CD8-positive, alpha-beta memory T cell (primary cell): ENCODE measurements at places on chromosomes 16 and 17.
A peak's percentile ranks its signal among the peaks of the same experiment; 100 is the strongest.

- DNase-seq = no peak
- H3K4me1 ChIP-seq = no peaks in the 10 kb centered on the region
- no peaks in the 10 kb centered on the region for H3K27me3 ChIP-seq
- H3K4me3 ChIP-seq = no peak overlapping the region
- H3K36me3 ChIP-seq = no peaks in the 10 kb centered on the region
These were observed 15.0 kb downstream of the CACNG1 start for GRCh38 chr17:67059372-67059771.

- H3K27me3 ChIP-seq = no peaks in the 10 kb centered on the region
- peak overlapping the region; percentile 54 for H3K4me3 ChIP-seq
- no peak for DNase-seq
- peak overlapping the region; percentile 4 for H3K27ac ChIP-seq
- no peaks in the 10 kb centered on the region for H3K36me3 ChIP-seq
- H3K4me1 ChIP-seq = peaks cover 19% of the 10 kb centered on the region
These were observed 9.5 kb upstream of the ZFP90 start for GRCh38 chr16:68529608-68529930.

- no peaks in the 10 kb centered on the region for H3K27me3 ChIP-seq
- no peak overlapping the region for H3K4me3 ChIP-seq
- no peak overlapping the region for H3K27ac ChIP-seq
These were observed 134.6 kb downstream of the CLEC16A start for GRCh38 chr16:11078812-11079459.

- H3K4me1 ChIP-seq = no peaks in the 10 kb centered on the region
- no peaks in the 10 kb centered on the region for H3K36me3 ChIP-seq
- no peak for DNase-seq
- no peak overlapping the region for H3K4me3 ChIP-seq
- no peak overlapping the region for H3K27ac ChIP-seq
These were observed 174.2 kb upstream of the KCNJ16 start for GRCh38 chr17:69900829-69901228.

GRCh38 chr17:17498606-17499301 is 2.6 kb upstream of the RASD1 start:
- H3K36me3 ChIP-seq = no peaks in the 10 kb centered on the region
- H3K4me1 ChIP-seq = peaks cover 10% of the 10 kb centered on the region
- H3K27ac ChIP-seq = no peak overlapping the region
- no peak overlapping the region for H3K4me3 ChIP-seq

- H3K27me3 ChIP-seq = no peaks in the 10 kb centered on the region
- no peaks in the 10 kb centered on the region for H3K36me3 ChIP-seq
- no peak overlapping the region for H3K4me3 ChIP-seq
- DNase-seq = no peak
These were observed 2.4 kb downstream of the APOBR start for GRCh38 chr16:28496844-28497243.
